ENCODE measurements at places on chromosomes 2 and 18. TPM values are rescaled to one million over a fixed set of nuclear protein-coding genes. Genes with fewer than 3 reads are reported as not detected.

SF3B6 gene
- polyA plus RNA-seq: 415 TPM

TNS1 gene
- polyA plus RNA-seq: not detected

AGFG1 gene
- 7.3 TPM for polyA plus RNA-seq

SERPINB2 gene
- 12.4 TPM for polyA plus RNA-seq

GCG gene
- not detected for polyA plus RNA-seq

CTLA4 gene
- polyA plus RNA-seq: not detected

CPO gene
- not detected for polyA plus RNA-seq

CLEC4F gene
- polyA plus RNA-seq: not detected

PLEK gene
- polyA plus RNA-seq: 245 TPM

GDF7 gene
- polyA plus RNA-seq: 0.08 TPM

EPHA4 gene
- polyA plus RNA-seq: 0.51 TPM

PRKAG3 gene
- polyA plus RNA-seq: not detected

PDE11A gene
- not detected for polyA plus RNA-seq

NOSTRIN gene
- polyA plus RNA-seq: 0.42 TPM

RNF149 gene
- 17.9 TPM for polyA plus RNA-seq

RAB1A gene
- 171 TPM for polyA plus RNA-seq

SCN1A gene
- not detected for polyA plus RNA-seq

RALB gene
- polyA plus RNA-seq: 47.6 TPM

IRS1 gene
- 0.58 TPM for polyA plus RNA-seq

BCS1L gene
- polyA plus RNA-seq: 92.5 TPM

PSD4 gene
- polyA plus RNA-seq: 19.8 TPM

TUBA3E gene
- polyA plus RNA-seq: not detected

SOX11 gene
- polyA plus RNA-seq: 0.05 TPM

IKZF2 gene
- 27.9 TPM for polyA plus RNA-seq

LRRTM4 gene
- not detected for polyA plus RNA-seq

GALR1 gene
- not detected for polyA plus RNA-seq

NPPC gene
- polyA plus RNA-seq: not detected

HOXD1 gene
- polyA plus RNA-seq: not detected

CCDC93 gene
- 13.1 TPM for polyA plus RNA-seq

MRPL30 gene
- polyA plus RNA-seq: 40.3 TPM

VIT gene
- polyA plus RNA-seq: not detected

SLC19A3 gene
- polyA plus RNA-seq: not detected

RAB6C gene
- polyA plus RNA-seq: not detected

CROCC2 gene
- not detected for polyA plus RNA-seq

MARS2 gene
- polyA plus RNA-seq: 22.4 TPM

LGALSL gene
- 6.3 TPM for polyA plus RNA-seq

ZSCAN30 gene
- polyA plus RNA-seq: 9.1 TPM

VWA3B gene
- polyA plus RNA-seq: 0.24 TPM

NEUROD1 gene
- polyA plus RNA-seq: not detected

CCDC74B gene
- polyA plus RNA-seq: 10.3 TPM

COLEC12 gene
- polyA plus RNA-seq: 0.04 TPM

SPDYA gene
- 0.92 TPM for polyA plus RNA-seq

CAPN14 gene
- polyA plus RNA-seq: 0.64 TPM

NMS gene
- polyA plus RNA-seq: not detected

ZSWIM2 gene
- polyA plus RNA-seq: not detected

GTF3C2 gene
- 98.7 TPM for polyA plus RNA-seq

COL6A3 gene
- 0.10 TPM for polyA plus RNA-seq

MC5R gene
- polyA plus RNA-seq: not detected

NABP1 gene
- polyA plus RNA-seq: 55.8 TPM

L3MBTL4 gene
- polyA plus RNA-seq: 4.2 TPM

KCNG2 gene
- polyA plus RNA-seq: not detected

IL1F10 gene
- polyA plus RNA-seq: not detected

NBAS gene
- 19.0 TPM for polyA plus RNA-seq

AMER3 gene
- not detected for polyA plus RNA-seq

MYO1B gene
- 1.8 TPM for polyA plus RNA-seq

SLC9A4 gene
- not detected for polyA plus RNA-seq

All from GM12878 (cell line).